ENCODE measurements at places on chromosomes 3 and 15.

- DNase-seq, result no peak
These were observed 9.5 kb upstream of the ARL14 start for GRCh38 chr3:160667452-160667851.

- DNase-seq, result no peak
These were observed 130.2 kb downstream of the IL1RAP start for GRCh38 chr3:190644035-190644434.

GRCh38 chr3:152729906-152730305, 105.0 kb upstream of the P2RY1 start:
- no peak for DNase-seq

GRCh38 chr3:79038057-79038456, 729.7 kb downstream of the ROBO1 start:
- no peak for DNase-seq

- DNase-seq, result peak; percentile 47
These were observed 16.8 kb downstream of the EMC4 start for GRCh38 chr15:34241376-34242330.

DNA sequence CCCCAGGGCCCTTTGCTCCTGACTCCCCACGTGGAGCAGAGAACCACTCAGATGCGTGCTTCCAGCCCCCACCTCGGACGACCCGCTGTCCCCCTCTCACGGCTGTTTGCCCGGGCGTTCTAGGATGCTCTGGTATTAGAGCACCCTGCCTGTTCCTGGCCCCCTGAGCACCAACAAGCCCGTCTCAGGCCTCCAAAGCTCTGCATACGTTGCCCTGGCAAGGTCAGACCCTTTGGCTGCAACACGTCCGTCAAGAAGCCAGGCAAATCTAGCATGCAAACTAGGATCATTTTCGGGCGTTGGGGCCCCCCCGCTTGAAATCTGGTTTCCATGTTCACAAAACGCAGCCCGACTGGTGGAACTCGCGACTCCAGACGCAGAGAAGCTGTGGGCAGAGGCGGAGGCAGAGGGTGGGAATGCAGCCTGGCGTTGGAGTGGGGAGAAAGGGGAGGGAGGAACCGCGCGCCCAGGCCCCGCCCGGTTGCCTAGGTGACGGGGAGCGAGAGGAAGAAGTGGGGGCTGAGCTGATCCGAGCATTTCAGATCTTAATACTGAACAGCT, 86.2 kb upstream of the PIAS1 start:
- peak; percentile 12 for DNase-seq

GRCh38 chr3:119457246-119457645, 6.2 kb downstream of the TMEM39A start:
- DNase-seq, result no peak

- no peak for DNase-seq
These were observed 4.8 kb upstream of the ISLR start for GRCh38 chr15:74168711-74169126.

DNA sequence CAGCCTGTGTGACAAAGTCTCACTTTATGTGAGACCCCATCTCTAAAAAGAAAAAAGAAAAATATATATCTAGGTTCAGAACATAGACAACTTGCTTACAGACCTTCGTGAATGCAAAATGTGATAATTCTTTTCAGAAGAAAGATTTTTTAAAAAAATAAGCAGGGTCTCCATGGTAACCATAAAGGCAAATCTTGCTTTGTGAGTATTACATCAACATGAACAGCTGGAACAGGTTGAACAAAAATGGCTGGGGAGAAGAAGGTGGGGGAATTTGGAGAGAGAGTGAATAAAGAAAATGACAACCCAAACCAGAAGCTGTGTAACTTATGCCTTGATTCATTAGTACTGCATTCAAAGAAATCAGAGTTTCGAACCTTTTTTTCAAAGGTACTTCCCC, 125.2 kb upstream of the RAP2B start:
- DNase-seq, result no peak
